Left lobe of liver (tissue), 2 donors: ENCODE measurements at places on chromosomes 7 and 10.

- no peak for DNase-seq
Measured at GRCh38 chr7:153887749-153888569, 164.2 kb upstream of the DPP6 start.

- DNase-seq = no peak
Measured at GRCh38 chr10:24382045-24382444, 173.1 kb downstream of the KIAA1217 start.

- no peak for DNase-seq
Measured at GRCh38 chr7:42945821-42946626, 13.8 kb downstream of the MRPL32 start.

GRCh38 chr10:131354380-131354779 lies 42.9 kb upstream of the TCERG1L start:
- no peak for DNase-seq

GRCh38 chr10:112140110-112140970 lies 43.2 kb downstream of the GPAM start:
- DNase-seq = no peak

DNA sequence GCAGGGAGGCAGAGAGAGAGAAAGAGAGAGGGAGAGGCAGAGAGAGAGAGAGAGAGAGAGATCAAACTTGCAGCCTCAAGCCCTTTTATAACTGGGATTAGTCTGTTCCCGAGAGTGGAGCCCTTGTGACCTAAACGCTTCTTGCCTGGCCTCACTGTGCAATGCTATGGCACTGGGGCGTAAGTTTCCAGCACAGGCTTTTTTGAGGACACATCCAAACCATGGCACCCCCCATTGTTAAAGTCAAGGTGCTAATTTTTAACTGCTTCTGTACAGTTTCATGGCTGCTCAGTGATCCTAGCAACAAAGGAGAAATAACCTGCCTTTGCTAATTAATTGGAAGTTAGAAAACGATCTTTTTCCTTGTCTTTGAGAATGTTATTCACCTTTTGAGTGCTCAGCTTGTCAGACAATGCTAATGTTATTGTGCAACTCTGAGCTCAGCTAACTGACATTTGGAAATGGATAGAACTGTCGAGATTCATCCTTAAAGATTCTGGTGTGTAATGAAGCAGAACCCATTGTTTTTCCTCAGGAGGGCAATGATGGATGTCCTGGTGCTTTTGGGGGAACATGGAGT lies 268.4 kb downstream of the GLRX3 start:
- DNase-seq = no peak

DNA sequence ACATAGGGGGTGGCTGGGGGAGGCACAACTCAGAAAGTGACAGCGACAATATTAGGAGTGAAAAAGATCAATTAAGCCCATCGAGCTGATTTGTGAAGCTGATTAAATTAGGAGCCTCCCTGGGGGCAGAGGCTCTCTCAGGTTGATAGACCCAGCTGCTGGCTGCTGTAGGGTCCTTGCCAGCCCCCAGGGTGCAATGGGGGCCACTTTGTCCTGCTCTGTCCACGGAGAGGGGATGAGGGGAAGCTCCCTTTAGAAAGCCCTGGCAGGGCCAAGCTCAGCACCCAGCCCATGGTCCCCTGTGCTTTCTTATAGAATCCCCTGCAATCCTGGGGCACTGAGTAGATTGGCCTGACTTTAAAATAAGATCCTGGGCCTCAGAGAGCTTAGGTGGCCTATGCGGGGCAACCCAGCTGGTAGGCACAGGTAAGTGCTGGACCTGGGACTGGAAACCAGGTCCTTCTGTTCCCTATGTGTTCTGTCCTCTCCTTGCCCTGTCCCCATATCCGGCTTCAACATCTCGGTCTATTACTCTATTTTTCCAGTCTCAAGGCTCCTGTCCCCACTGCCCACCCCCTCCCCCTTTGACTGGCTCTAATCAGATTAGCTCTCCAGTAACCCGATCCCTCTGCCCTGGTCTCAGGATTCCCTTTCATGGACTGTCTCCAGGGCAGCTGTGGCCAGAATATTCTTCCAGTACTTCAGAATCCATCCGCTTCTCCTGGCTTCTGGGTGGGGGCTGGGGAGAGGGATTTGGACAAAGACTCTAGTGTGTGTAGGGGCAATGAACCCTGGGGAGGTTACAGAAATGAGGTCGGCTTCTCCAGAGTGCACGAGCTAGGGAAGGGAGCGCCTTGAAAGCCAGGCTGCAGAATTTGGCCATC lies 259.6 kb downstream of the RPS24 start:
- no peak for DNase-seq

- DNase-seq = no peak
Measured at GRCh38 chr7:126606331-126606730, 646.4 kb downstream of the GRM8 start.

DNA sequence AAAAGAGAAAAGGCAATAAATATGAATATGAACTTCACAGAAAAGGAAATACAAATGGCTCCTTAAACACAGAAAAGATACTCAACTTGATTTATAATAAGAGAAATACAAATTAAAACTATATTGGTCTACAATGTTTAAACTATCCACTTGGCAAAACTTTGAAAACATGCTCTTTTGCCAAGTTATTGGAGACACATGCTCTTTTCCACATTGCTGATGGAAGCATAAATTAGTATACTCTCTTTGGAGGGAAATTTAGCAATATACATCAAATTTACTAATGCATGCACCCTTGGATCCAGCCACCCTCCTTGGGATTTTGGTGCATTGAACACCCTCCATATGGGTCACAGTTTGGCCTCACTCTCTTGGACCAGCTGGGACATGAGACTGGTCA lies 7.9 kb downstream of the TAS2R60 start:
- no peak for DNase-seq

DNA sequence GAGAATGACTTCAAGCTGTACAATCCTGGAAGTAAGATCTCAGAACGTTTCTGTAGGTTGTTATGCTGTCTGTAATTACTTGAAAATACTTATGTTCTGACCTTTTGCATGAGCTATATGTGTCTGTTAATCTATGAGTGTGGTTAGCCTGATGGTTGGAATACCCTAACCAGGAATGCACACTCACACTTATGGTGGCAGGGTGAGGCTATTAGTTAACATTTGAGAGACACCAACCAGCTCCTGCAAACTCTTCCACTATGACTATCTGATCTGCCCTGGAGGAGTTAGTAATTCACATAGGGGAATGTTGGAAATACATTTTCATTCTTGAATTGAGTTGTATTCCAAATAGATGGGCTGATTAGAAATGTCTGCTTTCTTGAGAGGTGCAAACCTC lies 450.3 kb downstream of the INHBA start:
- no peak for DNase-seq

DNA sequence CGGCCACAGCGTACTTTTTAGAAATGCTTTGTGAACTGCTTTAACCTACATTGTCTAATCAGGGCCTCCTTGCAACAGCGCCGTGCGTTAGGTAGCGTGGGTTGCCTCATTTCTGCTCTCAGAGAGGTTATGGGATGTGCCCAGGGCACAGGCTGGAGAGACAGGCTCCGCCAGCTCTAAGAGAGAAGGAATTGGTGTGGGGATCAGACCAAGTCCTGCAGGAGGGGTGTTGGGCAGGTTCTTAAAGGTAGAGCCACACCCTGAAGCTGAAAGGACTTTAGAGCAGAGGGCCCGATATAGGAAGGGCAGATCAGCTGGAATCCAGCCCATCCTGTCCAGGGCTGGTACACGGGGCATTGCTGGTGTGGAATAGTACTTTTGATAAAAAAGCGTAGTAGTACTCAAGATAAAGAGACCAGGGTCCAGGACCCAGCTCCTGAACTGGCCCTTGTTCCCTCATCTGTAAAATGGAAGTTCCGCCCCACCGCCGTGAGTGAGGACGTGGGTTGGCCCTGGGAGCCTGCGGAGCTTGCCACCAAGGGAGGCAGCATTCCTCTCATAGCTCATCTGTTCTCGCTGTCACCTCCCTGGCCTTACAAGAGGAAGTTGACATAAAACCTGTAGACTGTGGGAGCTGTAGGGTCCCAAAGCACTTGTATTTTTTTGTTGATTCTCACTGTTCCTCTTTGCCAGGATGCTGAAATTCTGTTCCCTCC lies 37.2 kb downstream of the TMEM120A start:
- no peak for DNase-seq

- no peak for DNase-seq
Measured at GRCh38 chr7:104927055-104927454, 87.0 kb upstream of the KMT2E start.

DNA sequence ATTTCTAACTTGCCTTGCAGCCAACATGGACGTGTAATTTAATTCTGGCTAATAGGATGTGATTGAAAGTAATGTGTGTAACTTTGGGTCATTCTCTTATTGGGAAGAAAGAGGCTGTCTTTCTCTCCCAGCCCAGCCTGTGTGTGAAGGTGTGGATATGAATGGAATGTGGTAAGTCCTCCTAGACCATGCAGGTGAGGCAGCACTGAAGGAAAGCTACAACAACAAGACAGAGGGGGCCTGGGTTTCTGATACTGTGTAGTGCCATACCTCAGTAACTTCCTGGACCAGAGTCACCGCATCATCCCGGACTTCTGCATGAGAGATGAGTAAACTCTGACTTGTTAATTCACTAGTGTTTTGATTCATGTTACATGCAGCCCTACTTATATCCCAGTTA lies 237.0 kb downstream of the EXOC4 start:
- DNase-seq = no peak

DNA sequence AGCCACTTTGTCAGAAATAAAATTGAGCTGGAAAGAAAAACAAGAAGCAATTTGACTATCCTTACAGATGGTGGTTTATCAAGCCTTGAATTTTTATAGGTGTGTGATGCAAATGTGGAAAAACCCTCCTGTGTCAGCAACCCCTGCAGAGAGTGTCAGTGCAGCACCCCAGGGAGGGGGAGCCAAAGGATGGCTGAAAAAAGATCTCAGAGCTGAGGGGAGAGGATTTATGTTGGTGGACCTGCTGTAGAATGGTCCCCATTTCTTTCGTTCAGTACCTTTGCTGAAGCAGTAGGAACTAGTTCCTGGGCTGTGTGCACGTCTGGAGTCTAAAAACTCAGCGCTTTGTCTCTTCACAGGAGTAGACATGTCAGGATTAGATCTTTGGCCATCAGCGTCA lies 239.0 kb downstream of the PHTF2 start:
- DNase-seq = no peak

- no peak for DNase-seq
Measured at GRCh38 chr10:104872691-104873090, 231.6 kb downstream of the SORCS3 start.

DNA sequence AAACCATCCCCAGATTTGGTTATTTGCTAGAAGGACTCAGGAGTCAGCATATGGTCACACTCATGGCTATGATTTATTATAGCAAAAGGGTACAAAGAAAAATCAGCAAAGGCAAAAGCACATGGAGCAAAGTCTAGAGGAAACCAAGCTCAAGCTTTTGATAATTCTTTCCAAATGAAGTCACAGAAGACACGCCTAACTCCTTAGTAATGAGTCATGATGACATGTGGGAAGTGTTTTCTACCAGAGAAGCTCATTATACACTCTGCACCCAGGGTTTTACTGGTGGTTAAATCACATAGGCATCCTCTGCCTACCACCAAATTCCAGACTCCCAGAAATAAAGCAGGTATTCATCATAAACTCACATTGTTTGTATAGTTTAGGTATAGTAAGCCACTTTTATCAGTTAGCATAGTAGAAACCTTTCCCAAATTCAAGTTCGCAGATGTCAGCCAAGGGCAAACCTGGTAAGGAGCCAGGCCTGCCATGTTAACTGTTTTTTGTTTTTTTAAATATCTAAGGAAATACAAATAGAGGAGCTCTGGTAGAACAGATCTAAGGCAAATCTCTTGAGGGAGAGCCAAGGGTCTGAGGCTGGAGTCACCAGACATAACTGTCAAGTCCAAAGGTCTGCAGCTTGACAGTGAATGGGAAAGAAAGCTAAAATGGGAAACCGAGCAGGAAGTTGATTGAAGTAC lies 15.4 kb upstream of the HIBADH start:
- DNase-seq = no peak

DNA sequence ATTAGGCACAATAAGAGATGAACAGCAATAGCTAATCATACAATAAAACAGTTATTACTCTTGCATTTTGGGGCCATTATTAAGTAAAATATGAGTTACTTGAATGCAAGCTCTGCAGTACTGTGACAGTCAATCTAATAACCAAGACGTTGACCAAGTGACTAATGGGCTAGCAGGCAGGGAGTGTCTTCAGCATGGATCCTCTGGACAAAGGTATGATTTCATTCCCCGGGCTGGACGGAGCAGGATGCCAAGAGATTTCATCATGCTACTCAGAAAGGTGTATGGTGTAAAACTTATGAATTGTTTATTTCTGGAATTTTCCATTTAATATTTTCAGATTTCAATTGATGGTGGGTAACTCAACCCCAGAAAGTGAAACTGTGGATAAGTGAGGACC lies 80.9 kb downstream of the SHH start:
- no peak for DNase-seq

DNA sequence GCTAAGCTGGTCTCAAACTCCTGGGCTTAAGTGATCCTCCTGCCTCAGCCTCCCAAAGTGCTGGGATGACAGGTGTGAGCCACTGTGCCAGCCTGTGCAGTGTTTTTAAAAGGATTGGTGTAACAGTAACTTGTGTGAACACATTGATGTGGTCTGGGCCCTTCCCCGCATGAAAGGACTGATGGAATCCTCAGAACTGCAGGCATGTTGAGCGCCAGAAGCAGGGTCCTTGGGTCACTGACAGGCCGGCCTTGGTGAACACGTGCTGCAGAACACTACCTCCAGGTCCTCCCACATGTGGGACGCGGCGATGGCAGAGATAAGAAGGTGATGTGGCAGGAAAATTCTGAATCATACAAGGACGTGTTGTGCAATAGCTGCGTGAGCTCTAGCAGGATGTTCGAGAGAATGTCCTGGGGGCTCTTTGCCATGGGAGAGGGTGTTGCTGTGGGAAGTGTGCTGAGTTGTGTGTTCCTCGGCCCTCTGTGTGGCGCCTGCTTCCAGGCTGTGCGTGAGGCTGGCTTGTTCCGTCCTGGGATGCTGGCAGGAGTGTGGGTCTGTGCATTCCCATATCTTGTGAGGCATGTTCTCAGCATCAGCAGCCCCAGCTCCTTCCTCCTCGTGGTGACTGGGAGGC lies 68.2 kb downstream of the DNAJB6 start:
- no peak for DNase-seq

GRCh38 chr7:101629171-101629570 lies at the start of gene MYL10:
MYL10 (minus strand) TSS chr7:101629296; CDS start chr7:101629118, 178 bp downstream.
- no peak for DNase-seq

GRCh38 chr10:122269059-122269687 lies 1.9 kb upstream of the BTBD16 start:
- no peak for DNase-seq

DNA sequence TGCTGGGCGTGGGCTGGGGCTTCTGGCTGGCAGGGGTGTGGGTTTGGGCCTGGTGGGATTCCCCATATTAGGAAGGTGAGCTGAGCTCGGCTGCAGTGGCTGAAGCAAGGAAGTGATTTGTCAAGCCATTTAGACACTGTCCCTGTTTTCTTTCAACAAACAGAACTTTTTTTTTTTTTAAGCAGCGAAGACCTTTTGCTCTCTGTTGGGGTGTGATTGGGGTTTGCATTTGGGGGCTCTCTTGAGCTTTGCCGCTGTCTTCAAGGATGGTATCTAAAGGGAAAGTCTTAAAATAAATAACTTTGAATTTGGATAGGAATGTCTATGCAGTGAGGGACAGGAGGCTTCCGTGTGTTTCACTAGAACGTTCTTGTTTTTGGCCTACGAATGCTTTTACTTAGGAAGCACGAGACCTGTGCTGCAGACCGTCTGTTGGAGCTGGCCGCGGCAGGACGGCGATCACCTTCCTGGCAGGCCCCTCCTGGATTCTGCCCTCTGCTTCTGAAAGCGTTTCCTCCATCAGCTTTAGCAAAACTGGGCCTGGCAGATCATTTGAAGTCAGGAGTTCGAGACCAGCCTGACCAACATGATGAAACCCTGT lies 43.9 kb downstream of the FOXK1 start:
- DNase-seq = no peak
